Upper lobe of left lung (tissue), 6 donors: ENCODE measurements at places on chromosomes 2 and 18.

- no peak overlapping the region for H3K27ac ChIP-seq
- peaks cover 12% of the 10 kb centered on the region for H3K36me3 ChIP-seq
- no peaks in the 10 kb centered on the region for H3K27me3 ChIP-seq
- H3K4me1 ChIP-seq, result no peaks in the 10 kb centered on the region
- no peak for DNase-seq
These were observed 72.3 kb upstream of the CD226 start for GRCh38 chr18:70019991-70020390.

GRCh38 chr2:21819454-21819853, 695.7 kb downstream of the TDRD15 start:
- H3K36me3 ChIP-seq, result no peaks in the 10 kb centered on the region
- no peak overlapping the region for H3K27ac ChIP-seq
- H3K4me1 ChIP-seq, result no peaks in the 10 kb centered on the region
- DNase-seq, result no peak
- no peaks in the 10 kb centered on the region for H3K27me3 ChIP-seq
- no peak overlapping the region for H3K4me3 ChIP-seq

DNA sequence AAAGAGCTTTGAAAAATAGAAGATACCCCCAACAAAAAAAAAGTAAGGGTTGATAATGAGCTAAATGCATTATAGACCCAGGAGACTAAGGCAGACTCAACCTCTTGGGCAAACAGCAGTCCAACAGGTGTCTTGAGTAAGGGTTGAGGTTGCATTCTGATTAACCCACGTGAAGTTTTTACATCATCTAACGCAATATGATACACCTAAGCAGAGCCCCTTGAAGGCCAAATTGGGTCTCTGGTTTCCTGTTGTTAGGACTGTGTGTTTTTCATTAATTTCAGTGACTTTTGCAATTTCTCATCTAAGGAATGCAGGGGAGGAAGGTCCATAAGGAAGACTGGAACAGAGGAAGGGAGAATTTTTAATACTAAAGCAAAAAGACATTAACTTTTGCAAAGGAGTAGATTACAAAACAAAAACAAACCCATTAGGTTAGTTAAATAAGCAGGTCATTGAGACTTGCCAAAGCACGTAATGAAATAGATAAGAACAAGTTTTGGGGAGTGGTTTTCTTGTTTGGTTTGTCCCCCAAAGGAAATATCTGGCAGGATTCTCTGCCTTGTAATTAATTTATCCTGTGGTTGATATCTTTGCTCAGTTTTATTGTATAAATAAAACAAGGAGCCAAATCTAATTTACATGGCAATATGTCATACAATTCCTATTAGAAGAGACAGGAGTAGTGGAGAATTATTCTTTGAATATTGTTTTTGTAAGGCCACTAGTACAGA, 244.3 kb downstream of the ETAA1 start:
- no peak for DNase-seq
- H3K4me3 ChIP-seq, result no peak overlapping the region
- no peaks in the 10 kb centered on the region for H3K36me3 ChIP-seq
- no peaks in the 10 kb centered on the region for H3K4me1 ChIP-seq
- no peak overlapping the region for H3K27ac ChIP-seq
- no peaks in the 10 kb centered on the region for H3K27me3 ChIP-seq

GRCh38 chr2:134201533-134201932, 52.3 kb upstream of the MGAT5 start:
- H3K4me3 ChIP-seq, result no peak overlapping the region
- H3K4me1 ChIP-seq, result peaks cover 27% of the 10 kb centered on the region
- no peaks in the 10 kb centered on the region for H3K36me3 ChIP-seq

- no peak overlapping the region for H3K27ac ChIP-seq
- no peaks in the 10 kb centered on the region for H3K36me3 ChIP-seq
- peaks cover 12% of the 10 kb centered on the region for H3K4me1 ChIP-seq
- H3K4me3 ChIP-seq, result no peak overlapping the region
- DNase-seq, result no peak
- H3K27me3 ChIP-seq, result no peaks in the 10 kb centered on the region
These were observed 142.3 kb upstream of the BOD1L2 start for GRCh38 chr18:57004366-57005121.

DNA sequence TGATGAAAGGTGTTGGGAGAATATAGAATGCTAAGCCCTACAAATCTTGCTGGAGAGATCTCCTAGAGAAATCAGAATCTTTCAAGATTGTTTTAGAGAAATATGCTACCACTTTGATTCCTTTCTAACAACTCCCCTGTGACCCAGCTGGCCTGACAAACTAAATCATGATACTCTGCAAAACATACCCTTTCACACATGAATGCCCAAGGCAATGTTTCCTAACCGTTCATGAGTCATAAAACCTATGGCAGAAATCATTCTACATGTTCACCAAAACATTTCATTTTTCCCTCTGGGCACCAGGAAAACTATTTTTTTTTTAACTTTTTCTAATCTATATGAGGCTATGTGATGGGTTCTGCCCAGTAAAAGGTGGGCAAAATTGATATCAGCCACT, 77.8 kb upstream of the SETBP1 start:
- H3K27ac ChIP-seq, result no peak overlapping the region
- no peaks in the 10 kb centered on the region for H3K36me3 ChIP-seq
- H3K4me1 ChIP-seq, result no peaks in the 10 kb centered on the region
- no peaks in the 10 kb centered on the region for H3K27me3 ChIP-seq
- H3K4me3 ChIP-seq, result no peak overlapping the region

- peaks cover 5% of the 10 kb centered on the region for H3K4me1 ChIP-seq
- no peak overlapping the region for H3K27ac ChIP-seq
- H3K27me3 ChIP-seq, result no peaks in the 10 kb centered on the region
- DNase-seq, result no peak
- H3K36me3 ChIP-seq, result no peaks in the 10 kb centered on the region
These were observed 42.8 kb downstream of the CCDC102B start for GRCh38 chr18:68840554-68841263.

- no peaks in the 10 kb centered on the region for H3K27me3 ChIP-seq
- no peak overlapping the region for H3K27ac ChIP-seq
- no peaks in the 10 kb centered on the region for H3K36me3 ChIP-seq
- no peak for DNase-seq
These were observed 204.9 kb downstream of the PID1 start for GRCh38 chr2:229066121-229066715.

GRCh38 chr18:70907673-70908072, 618.8 kb downstream of the SOCS6 start:
- no peak overlapping the region for H3K4me3 ChIP-seq
- no peak overlapping the region for H3K27ac ChIP-seq

DNA sequence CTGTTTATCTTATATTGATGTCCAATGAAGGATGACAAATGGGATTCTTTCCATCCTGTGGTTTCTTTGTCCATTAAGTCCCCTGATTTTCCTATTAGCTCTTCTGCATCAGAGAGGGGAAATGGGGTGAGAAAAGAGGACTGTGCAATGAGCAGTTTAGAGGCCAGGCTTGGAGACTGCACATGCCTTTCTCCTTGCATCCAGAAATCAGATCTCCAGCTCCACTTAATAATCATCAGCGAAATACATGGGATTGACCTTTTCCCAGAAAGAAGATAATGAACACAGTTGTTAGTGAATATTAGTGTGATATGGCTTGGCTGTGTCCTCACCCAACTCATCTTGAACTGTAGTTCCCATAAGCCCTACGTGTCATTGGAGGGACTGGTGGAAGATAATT, 697.4 kb downstream of the CBLN2 start:
- no peak overlapping the region for H3K27ac ChIP-seq
- H3K36me3 ChIP-seq, result no peaks in the 10 kb centered on the region
- DNase-seq, result no peak
- H3K4me1 ChIP-seq, result no peaks in the 10 kb centered on the region
- H3K27me3 ChIP-seq, result no peaks in the 10 kb centered on the region
